ENCODE measurements at places on chromosomes 4 and X. TPM values are rescaled to one million over a fixed set of nuclear protein-coding genes. Genes with fewer than 3 reads are reported as not detected.
A peak's percentile ranks its signal among the peaks of the same experiment; 100 is the strongest.

Gene ARL9
- under 0.01 TPM for total RNA-seq

Gene SMPX
- total RNA-seq: not detected

GRCh38 chrX:107729558-107730297 is 45.9 kb downstream of the TSC22D3 start:
- peak; percentile 50 for DNase-seq

DNA sequence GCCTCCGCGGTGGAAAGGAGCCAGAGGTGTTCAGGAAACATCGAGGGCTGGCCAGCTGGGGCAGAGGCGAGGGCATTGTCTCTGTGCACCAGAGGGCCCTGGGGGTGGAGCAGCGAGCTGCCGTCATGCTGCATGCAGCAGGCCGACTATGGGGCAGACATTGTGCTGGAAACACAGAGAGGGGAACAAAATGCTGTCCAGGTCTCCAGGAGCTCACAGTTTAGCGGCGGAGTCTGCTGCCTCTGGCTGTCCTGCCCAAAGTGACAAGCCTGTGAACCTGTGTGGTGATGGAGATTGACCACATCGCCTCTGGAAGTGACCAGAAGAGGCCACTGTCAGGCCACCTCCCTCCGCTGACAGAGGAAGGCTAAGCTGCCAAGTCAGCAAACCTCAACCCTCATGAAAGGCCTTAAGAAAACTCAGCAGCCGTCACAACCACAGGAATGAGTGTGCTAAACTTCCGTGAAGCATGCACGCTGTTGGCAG is 20.1 kb upstream of the SASH3 start:
- DNase-seq: peak; percentile 46

DNA sequence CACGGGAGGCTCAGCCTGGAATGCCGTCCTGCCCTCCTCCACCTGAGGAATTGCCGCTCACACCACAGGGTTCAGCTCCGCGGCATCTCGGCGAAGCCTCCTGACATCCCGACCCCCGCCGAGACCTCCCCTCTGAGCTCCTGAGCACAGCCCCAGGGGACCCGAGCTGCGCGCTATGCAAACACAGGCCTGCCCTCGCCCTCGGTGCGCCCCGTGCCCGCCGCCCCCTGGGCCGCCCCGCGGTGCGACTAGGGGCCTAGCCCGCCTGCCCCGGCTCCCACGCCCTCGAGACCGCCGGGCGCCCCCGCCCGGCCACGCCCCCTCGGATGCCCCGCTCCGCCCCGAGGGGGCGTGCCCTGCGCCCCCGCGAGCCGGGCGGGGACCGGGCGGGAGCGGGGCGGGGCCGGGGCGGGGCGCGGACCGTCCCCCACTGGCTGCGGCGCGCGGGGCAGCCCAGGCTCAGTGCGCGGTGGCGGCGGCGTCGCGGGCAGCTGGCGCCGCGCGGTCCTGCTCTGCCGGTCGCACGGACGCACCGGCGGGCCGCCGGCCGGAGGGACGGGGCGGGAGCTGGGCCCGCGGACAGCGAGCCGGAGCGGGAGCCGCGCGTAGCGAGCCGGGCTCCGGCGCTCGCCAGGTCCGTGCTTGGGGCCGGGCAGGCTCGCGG is at the start of gene FGFR3:
TSS of gene FGFR3 (plus strand) at position 462 of the 664 bp plus-strand sequence. CDS start 642 bp downstream, outside the sequence.
- DNase-seq: no peak

DNA sequence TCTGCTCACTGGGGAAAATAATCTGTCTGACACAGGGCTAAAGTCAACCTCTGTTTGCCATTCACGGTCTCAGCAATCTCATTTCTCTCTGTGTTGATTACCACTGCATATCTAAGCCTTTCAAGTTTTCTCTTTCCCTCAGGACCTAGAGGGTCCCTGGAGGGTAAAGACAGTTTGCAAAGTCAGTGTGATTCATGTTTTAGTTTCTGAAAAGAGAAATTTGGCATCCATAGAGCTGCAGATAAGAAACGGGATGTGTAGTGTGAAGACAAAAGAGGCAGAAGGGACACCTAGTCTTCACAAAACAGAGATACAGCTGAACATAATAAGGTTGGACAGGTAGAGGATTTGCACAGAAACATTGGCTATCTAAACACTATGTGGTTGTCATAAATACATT is 34.5 kb upstream of the KDR start:
- no peak for DNase-seq
